ENCODE measurements at places on chromosomes 5 and 9.

DNA sequence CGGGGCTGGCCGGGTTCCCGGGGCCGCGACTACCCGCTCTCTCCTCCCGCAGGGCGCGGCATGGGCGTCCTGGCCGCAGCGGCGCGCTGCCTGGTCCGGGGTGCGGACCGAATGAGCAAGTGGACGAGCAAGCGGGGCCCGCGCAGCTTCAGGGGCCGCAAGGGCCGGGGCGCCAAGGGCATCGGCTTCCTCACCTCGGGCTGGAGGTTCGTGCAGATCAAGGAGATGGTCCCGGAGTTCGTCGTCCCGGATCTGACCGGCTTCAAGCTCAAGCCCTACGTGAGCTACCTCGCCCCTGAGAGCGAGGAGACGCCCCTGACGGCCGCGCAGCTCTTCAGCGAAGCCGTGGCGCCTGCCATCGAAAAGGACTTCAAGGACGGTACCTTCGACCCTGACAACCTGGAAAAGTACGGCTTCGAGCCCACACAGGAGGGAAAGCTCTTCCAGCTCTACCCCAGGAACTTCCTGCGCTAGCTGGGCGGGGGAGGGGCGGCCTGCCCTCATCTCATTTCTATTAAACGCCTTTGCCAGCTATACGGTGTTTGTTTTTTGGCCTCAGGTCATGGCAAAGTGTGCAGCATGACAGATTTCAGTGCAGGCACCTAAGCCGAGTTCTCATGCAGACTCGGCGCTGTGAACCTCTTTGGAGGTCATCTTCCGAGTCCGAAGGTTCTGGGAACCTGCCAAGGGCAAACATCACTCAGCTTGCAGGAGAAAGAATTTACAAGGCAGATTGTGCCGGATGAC, 516 bp downstream of the MRPL41 start:
- no peak for DNase-seq

GRCh38 chr9:21800931-21801682, 1.3 kb upstream of the MTAP start:
- DNase-seq: no peak

GRCh38 chr9:77003366-77003765, 16.1 kb upstream of the FOXB2 start:
- no peak for DNase-seq

DNA sequence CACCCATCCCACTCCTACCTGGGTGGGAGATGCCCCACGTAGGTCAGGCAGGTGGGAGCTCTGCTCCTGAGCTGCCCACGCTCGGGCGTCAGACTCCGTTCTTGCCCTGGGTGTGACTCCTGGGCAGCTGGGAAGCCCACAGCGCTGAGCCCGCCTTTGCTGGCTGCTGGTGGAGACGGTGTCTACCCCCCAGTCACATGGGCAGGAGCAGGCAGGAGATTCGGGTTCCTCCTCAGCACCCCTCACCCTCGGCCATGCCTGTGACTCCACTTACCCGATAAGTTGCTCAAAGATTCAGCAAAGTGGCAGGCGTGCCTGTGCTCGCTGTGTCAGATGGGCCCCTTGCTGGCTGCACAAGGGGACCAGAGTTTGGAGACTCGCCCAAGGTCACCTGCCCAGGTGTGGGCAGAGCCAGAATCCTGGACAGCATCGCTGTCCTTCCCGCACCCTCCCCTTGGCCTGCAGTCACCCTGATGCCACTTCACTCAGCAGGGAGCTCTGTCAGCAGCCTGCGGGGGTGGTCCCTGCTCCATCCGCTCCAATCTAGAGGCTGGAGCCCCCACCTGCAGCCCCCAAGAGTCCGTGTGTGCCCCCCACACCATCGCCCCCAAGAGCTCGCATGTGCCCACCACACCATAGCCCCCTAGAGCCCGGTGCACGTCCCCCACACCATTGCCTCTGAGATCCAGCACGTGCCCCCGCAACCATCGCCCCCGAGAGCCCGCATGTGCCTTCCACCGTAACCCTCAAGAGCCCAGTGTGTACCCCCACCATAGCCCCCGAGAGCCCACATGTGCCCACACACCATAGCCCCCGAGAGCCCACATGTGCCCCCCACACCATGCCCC, 4.2 kb downstream of the LCN1 start:
- DNase-seq: no peak

Measured in GM06990 (cell line).